Stimulated activated CD4-positive, alpha-beta T cell treated with anti-CD3 and anti-CD28 coated beads, Interleukin-1b, Interleukin-23, amount 100 ng/mL, for 4 hours (primary cell): ENCODE measurements at places on chromosomes 6 and 20.

DNA sequence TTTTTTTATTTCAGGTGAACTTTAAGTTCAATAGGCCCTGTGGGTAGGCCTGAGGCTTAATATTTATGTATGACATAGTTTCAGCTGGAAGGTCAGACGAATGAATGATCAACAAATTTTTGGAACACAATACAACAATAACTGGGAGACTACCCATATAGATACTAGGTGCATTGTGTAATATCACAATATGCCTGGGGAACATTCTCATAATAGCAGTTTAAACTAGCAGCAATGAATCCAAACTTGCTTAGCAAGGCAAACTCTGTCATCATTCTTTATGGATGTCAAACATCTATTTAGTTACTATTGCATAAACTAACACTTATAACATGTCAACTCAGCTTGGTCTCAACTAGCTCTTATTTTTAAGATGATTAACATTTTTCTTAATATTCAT lies 49.3 kb downstream of the ELOVL4 start:
- no peak for DNase-seq

GRCh38 chr20:39533858-39534257 lies 571.7 kb downstream of the DHX35 start:
- no peak for DNase-seq

- no peak for DNase-seq
These were observed 14.8 kb downstream of the FAXC start for GRCh38 chr6:99334526-99335127.

- DNase-seq: no peak
These were observed 170.0 kb downstream of the GRM4 start for GRCh38 chr6:33975661-33976436.

- no peak for DNase-seq
These were observed 5.2 kb upstream of the PSMG4 start for GRCh38 chr6:3253597-3253961.

- no peak for DNase-seq
These were observed 414.0 kb downstream of the GJA1 start for GRCh38 chr6:121849477-121849876.

GRCh38 chr6:45772886-45773495 lies 242.7 kb downstream of the CLIC5 start:
- no peak for DNase-seq

GRCh38 chr6:88650029-88650619 lies 313.3 kb downstream of the RNGTT start:
- no peak for DNase-seq

DNA sequence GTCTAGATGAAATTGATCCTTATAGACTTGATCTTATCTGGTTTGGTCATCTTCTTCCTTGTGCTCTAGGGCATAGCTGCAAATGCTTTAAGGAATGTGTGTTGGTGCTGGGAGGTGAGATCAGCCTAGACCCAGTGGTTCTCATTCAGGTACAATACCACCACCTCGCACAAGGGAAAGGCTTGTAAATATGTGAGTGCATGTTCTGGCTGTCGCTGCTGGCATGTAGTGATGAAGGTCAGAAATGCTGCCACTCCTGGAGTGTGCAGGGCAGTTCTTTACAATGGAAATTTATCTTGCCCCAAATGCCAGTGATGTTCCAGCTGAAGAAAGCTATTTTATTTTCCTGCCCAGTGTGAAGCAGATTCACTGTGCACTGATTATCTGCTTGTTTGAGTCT lies 900.9 kb downstream of the QKI start:
- DNase-seq: no peak

DNA sequence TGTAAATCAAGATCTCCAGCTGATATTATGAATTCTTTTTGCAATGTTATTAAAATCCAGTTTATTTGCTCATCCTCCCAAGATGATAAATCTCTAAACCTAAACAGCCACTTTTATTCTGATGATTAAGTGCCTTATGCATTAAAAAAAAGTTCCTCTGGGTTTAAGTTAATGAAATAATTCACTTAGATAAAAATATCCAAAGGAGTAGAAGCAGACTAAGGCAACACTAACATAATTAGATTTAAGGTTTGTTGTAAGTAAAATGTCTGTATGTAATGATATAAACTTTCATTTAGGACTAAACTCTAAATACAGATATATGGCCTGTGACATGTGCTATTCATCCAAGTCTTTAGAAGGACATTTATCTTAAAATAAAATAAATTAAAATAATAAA lies 457.2 kb downstream of the TENT5A start:
- no peak for DNase-seq

DNA sequence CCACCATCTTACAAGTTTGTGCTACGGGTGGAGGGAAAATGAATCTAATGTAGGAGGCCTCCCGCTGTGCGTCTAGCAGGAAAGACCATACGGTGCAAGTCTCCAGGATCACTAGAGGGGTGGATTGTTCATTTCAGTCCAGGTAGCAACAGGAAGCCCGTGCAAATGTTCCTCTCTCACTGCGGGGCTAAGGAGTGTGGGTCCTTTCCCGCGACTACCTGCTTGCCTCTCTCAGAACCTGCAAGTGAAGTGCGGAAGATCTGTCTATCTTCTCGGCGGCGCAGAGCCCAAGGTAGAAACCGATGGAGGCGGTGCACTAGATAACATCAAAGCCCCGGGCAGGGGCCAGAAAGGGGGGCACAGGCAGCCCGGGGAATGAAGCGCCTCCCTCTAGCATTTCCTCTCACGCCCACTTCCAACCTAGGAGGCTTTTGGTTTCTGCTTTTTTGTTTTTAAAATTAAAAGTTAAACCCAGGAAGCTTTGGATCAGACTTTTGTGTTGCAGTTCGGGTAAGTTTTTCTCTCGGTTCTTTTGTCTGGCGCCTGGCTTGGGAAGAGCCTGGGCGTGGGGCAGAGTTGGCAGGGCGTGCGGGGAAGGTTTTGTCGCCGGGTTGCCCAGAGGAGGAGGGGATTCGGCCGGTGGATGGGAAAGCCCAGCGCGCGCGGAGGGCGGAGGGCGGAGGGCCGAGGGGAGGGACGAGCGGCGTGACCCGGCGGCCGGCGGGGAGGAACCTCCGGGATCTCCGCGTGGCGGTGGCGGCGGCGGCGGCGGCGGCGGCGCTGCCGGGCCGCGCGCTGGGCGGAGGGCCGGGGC lies 3.5 kb upstream of the HIVEP1 start:
- peak; percentile 69 for DNase-seq

GRCh38 chr6:105452924-105453756 lies 50.3 kb upstream of the PREP start:
- peak; percentile 13 for DNase-seq

GRCh38 chr6:55567558-55567957 lies 11.4 kb downstream of the HMGCLL1 start:
- no peak for DNase-seq

GRCh38 chr6:52994031-52994838 lies 849 bp downstream of the GSTA4 start:
- no peak for DNase-seq

GRCh38 chr20:878511-879307 lies 37.4 kb downstream of the ANGPT4 start:
- no peak for DNase-seq

DNA sequence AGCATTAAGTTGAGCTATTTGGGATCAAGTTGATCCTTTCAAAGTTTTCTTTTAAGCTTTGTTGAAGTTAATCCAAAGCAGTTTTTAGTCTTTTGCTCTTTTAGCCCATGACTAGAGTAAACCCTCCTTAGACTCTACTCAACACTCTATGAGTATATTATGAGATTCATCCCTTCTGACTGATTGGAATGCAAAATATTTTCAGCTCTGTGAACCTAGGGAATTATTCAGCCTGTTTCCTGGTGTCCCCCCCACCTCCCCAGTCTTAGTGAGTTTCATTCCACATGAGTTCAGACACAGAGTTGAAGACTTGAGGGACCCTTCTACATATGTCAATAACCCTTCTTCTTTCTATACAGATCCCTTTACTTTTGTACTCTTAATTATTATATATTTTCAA lies 413.7 kb downstream of the RFPL4B start:
- no peak for DNase-seq

DNA sequence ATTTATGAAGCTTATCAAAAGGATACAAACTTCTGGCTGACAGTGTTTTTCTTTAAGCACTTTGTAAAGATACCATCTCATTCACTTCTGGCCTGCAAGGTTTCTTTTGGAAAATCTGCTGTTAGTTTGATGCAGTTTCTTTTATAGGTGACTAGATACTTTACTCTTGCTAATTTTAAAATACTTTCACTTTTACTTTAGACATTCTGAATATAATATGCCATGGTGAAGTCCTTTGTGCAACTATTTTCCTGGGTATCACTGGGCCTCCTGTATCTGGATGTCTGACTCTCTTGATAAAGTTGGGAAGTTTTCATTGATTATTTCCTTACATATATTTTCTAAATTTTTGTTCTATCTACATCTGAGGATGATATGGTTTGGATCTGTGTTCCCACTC lies 29.0 kb upstream of the ZNF337 start:
- no peak for DNase-seq

DNA sequence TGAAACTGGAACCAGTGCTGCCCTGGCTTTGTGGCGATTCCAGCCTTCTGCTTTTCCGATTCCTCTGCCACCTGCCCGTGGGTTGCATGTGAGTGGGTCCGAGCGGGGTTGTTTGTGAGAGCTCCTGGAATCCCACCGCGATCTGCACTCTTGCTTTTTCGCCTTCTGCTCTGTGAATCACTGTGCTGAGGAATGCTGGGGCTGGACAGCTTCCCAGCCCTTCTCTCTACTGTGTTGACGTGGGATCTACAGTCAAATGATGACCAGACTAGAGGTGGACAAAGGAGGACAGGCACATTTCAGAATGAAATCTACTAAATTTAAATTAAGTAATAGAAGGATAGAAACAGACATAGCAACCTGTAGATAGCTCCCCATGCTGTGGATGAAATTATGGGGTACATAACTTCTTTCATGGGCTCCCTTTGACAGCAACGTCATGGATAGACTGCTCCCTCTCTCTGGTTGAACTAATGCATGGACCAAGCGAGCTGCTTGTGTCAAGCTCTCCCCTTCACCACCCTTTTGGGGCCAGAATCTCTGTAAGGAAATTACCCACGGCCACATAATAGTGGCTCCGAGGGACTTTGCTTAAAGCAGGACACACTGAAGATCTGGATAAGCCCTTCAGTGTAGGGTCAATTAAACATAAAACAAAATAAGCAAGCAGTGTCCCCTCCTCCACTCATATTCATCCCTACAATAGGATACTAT lies 2.0 kb downstream of the FNDC1 start:
- DNase-seq: no peak

GRCh38 chr6:122790423-122791309 lies 1.6 kb downstream of the SMPDL3A start:
- no peak for DNase-seq

DNA sequence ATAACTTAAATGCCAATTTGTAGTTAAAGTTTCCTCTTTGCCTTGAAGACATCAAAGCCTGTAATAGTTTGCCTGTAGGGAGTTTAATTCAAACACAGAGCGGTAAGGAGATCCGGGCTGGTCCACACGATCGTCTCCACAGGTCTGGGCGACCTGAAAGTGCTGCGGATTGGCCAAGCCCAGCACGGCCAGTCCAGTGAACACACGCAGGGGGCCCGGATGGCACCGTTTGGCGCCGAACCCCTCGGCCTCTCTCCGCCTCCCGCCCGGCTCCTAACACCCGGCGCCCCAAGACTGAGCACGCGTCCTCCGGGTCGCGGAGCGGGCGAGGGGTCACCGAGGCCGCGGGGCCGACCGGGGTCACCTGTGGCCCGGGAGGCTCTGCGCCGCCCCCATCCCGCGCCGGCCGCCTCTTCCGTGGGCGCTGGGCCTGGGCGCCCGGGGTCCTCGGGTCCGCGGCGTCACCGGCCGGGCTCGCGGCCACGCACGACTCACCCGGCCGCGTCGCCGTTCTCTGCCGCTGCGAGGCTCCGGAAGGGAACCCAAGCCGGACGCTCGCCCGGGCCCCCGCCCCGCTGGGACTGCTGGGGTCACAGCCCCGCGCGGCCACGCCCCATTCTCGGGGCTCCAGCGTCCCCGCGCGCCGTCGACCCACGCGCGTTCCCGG lies 481 bp downstream of the SERPINB6 start:
- DNase-seq: peak; percentile 43

DNA sequence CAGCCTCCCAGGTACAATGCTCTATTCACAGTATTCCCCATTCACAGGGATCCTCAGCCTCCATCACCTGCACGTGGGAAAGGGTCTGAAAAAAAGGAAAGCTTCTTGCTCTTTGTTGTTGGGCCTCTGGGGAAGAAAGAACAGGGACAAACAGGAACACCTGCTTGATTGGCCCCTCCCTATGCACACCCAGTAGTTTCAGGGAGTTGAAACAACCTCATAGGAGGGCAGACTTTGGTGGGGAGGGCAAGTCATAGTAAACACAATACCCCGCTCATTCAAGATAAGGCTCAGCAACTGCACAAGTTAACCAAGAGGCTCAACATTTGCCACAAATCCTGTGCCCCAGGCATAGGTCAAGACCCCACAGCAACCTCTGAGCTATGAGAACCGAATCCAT lies 1.7 kb downstream of the GHRH start:
- DNase-seq: no peak

GRCh38 chr6:33692078-33692759 lies 19.3 kb downstream of the UQCC2 start:
- no peak for DNase-seq

DNA sequence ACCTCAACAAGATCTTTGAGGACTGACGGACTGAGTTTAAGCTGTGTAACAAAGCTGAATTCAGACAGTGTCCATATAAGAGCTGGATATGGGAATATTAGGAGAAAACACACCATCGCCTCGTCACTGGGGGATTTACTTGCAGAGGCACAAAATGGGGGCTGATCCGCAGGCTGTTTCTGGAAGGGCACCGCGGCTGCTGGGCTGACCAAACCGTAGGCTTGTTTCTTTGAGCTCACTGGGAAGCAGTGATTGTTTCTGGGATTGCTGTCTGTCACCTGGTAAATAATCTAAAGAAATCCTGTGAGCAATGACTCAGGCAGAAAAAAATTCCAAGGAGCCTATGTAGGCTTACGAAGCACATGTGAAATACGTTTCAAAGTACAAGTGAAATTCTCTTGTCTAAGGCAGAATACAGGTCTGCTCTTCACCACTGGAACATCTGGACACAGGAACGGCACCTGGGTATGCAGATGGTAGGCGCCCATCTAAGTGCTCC lies 63.9 kb upstream of the MPC1 start:
- no peak for DNase-seq

- no peak for DNase-seq
These were observed 48.1 kb downstream of the ESF1 start for GRCh38 chr20:13736436-13737191.

GRCh38 chr6:30618270-30618797 lies 694 bp downstream of the MRPS18B start:
- no peak for DNase-seq

- no peak for DNase-seq
These were observed 2.8 kb downstream of the TENT5A start for GRCh38 chr6:81749707-81750106.

DNA sequence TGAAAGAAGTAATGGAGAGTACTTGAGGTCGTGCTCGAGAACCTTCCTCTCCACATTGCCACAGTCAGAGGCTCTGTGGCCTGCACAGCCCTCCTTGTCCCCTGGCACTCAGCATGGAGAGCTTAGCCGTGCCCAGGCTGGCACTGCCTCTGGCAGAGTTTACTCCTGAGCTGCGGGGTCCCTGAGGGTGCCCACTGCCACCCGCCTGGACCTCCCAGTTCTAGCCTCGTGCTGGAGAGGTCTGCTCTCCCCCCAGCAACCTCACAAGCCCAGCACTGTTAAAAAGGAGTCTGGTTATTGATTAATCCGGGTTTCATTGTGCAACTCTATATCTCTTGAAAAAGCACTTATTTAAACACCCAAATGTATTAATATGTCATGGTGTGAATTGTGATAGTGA lies 226.8 kb downstream of the TMEM242 start:
- DNase-seq: no peak
